ENCODE measurements at places on chromosomes 7 and 10.

- no peak for DNase-seq
These were observed 546.1 kb upstream of the FOXK1 start for GRCh38 chr7:4136036-4136435.

DNA sequence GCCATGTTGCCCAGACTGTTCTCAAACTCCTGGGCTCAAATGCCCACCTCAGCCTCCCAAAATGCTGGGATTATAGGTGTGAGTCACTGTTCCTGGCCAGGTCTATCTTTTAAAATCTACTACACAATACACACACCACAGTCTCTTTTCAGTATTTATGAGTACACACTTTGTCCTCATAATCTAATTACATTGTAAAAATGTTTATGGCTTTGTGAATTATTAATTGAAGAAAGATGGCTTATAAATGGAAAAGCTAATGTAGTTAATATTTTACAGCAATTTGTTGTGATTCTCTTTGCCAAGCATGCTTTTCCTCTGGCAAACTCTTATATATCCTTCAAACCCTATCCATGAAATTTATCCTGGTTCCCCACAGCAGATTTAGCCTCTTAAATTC is 22.0 kb downstream of the LAMB4 start:
- DNase-seq: no peak

- no peak for DNase-seq
These were observed 50.0 kb downstream of the ADAM22 start for GRCh38 chr7:87984088-87984487.

DNA sequence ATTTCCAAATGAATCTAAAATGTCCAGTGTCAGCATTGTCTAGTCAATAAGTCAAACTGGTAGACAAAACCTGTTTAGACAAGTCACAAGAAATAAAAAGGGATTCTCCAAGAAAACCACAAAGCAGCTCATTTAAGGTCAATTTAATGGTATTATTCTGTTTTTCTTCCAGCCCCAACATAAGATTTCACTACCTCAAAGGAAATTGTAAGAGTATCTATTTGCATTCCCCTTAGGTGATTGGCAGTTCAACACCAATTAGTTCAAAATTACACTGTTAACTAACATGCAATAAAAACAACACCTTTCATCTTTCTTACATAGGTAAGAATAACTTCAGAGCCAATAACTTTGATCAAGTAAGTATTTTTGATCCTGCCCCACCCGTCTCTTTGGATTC is 106.3 kb downstream of the RNF32 start:
- no peak for DNase-seq

Data from PC-3 (cell line).